ENCODE measurements at places on chromosomes 3 and 15. TPM values are rescaled to one million over a fixed set of nuclear protein-coding genes. Genes with fewer than 3 reads are reported as not detected.

CNTN3 gene
- 0.04 TPM for total RNA-seq

DNA sequence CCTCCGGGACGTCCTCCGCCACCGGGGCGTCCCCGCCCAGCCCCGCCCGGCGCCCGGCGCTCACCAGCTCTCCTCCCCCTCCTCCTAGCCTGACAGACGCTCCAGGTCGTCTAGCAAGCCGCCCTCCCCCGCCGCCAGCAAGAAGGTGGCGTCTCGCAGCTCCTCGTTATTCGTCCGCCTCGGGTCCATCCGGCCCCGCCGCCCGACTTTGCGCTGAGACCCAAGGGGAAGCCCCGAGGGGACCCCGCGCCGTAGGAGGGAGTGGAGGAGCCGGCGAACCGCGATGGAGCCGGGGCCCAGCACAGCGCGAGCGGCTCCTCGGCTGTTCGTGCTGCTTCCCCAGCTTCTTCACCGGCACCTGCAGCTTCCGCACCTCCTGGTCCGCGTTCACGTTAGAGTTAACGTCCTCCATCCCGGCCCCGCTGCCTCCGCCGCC lies 26.3 kb upstream of the MTHFS start:
- peak; percentile 76 for ATAC-seq

GPR156 gene
- 0.08 TPM for total RNA-seq

- ATAC-seq, result peak; percentile 80
These were observed 37.9 kb upstream of the TSC22D2 start for GRCh38 chr3:150370122-150370602.

STRIT1 gene
- total RNA-seq, result not detected

BMF gene
- total RNA-seq, result 1.5 TPM

DNA sequence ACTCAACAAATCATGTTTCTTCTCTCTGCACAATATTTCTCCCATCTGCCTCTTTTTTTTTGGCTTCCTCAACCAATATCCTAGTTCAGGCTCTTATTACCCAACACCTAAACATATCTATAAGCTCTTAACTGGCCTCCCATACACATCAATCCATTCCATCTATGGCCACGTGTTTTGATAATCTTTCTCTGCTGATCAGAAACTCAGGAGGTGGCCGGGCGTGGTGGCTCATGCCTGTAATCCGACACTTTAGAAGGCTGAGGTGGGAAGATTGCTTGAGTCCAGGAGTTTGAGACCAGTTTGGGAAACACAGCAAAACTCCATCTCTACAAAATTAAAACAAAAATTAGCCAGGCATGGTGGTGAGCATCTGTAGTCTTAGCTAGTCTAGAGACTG lies 68.4 kb downstream of the IGF2BP2 start:
- no peak for ATAC-seq

CD96 gene
- total RNA-seq, result 1.0 TPM

Data from esophagus mucosa (tissue), 1 donor.